ENCODE measurements at places on chromosomes 1 and 21.

DNA sequence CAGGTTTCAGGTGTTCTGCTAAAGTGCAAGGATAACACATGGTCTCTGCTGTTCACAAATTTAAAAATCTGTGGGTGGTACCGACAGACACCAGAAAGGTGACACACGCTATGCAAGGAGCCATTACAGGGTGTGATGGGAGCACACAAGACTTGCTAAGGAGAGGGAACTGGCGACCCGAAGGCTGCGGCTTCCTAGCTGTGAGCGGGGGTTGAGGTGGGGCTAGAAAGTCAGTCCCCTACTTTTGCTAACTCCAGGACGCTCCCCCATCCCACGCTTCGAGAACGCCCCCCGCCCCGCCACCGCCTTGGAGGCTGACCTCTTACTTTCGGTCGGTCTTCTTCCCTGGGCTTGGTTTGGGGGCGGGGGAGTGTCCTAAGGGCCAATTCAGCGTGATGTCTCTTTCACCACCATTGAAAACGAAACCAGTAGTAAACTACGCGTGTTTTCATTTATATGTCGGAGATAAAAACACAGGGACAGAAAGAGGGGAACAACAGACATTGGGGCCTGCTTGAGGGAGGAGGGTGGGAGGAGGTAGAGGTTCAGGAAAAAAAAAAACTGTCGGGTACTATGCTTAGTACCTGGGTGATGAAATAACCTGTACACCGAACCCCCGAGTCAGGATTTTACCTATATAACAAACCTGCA is 1.1 kb downstream of the CKS1B start:
- peak; percentile 81 for DNase-seq

DNA sequence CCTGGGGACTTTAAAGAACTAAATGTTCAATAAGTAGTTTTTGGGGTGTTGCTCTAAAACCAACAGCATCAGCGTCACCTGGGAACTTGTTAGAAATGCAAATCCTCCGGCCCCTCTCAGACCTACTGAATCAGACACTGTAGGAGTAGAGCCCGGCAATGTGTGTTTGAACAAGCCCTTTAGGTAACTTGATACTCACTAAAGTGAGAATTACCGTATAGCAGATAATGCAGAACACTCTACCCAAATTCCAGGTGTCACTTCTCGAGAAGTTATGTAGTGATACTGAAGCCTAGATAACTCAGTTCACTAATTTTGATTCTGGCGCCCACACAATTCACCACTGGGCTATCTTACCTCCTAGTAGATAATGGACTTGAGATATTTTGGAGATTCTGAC is 3.7 kb upstream of the DPT start:
- DNase-seq, result no peak

DNA sequence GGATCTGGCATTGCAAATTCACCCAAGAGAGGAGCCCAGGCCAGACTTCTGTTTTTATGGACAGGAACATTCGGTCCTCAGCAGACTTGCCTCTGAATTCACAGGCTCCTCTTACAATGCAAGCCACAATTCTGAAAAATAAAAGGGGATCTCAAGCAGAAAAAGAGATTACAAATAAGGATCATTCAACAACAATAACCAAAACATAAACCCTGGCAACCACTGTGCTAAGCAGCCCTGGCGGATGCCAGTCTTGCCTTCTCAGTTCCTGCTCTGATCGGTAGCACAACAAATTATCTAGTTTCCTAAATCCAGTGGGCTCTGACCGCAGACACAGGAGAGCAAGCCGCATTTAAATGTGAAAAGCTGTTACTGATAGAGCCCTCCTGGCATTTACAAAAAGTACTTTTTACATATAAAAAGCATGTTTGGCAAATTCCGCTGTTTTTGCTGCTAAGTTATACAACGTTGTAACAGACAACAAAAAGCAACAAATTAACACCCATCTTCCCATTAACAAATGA is 123.4 kb upstream of the FOXD3 start:
- DNase-seq, result no peak

DNA sequence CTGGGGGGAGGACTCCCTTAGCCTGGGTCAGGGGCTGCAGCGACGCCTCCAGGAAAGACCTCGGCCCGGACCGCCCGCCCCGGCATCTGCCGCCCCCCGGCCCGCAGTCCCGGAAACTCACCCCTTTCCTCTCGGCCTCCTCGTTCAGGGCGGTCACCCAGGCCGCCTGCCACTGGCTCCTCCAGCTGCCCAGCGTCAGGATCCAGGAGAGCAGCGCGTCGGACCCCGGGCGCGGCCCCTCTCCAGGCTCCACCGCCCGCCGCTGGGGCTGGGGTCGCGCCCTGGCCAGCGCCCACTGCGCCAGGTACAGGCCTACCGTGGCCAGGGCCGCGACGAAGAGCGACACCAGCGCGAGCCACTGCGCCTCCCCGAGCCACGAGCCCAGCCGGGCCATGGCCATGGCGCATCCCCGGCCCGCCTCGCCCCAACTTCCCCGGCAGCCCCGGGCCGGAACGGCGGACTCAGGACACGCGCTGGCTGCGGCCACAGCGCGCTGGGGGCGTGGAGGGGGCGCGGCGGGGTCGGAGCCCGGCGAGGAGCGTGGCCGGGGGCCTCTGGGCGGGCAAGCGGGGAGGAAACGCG is 478 bp downstream of the C2CD2 start:
- no peak for DNase-seq

- DNase-seq, result no peak
These were observed 45.9 kb upstream of the ARTN start for GRCh38 chr1:43887748-43888147.

- DNase-seq, result no peak
These were observed 675 bp downstream of the MYSM1 start for GRCh38 chr1:58699011-58699762.

DNA sequence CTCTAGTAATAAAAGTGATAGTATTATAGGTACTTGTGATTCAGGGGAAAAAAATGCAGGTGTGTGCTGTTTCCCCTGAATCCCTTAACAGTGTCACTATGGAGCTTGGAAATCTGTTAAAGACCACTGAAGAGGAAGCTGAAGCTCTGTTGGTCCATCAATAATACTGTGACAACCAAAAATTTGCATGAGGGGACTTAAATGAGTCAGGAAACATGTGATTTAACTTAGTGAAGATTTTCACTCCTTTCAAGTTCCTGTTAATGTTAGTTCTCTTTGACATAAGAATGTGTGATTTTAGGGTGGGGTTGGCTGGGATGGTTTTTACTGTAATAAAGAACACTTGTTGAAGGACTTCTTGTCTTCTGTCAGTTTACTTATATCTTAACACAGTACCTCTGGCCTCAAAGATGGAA is 32.0 kb downstream of the VANGL2 start:
- DNase-seq, result peak; percentile 30

DNA sequence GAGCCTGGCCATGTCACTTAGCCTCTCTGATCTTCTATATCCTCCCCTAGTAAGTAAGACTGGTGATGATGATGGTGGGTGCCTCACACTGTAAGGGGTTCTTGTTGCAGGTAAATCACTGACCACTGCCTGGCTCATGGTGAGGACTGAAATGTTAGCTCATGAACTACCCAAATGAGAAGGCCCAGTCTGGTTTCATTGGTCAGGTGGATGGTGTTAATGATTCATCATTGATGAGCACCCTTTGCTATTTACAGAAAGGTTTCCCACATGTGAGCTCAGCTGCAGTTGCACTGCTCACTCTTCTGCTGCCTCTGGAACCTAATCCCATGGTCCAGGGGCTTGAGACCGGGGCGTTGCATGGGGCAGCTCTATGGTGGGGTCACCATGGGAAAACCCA is 417.7 kb downstream of the PRDM2 start:
- no peak for DNase-seq

DNA sequence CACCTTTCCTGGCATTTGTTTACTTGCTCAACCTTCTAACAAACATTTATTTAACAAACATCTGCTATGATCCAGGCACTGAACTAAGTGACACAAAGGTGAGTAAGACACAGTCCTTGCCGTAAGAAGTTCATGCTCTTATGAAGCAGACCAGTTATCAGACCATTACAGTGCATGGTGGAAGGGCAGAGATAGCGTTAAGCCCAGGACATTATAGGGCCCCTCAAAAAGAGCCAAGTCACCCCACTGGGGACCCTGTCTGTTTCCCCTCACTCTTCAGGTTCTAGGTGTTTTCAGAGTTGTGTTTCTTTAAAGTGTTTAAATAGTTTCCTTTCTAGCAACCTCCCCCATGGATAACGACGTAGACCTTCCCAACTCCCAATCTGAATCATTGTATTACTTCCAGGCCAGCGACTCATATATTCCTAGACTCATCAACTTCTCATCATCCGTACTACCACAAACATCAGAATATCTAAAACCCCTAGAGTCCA is 39.3 kb downstream of the TCP10L start:
- no peak for DNase-seq

DNA sequence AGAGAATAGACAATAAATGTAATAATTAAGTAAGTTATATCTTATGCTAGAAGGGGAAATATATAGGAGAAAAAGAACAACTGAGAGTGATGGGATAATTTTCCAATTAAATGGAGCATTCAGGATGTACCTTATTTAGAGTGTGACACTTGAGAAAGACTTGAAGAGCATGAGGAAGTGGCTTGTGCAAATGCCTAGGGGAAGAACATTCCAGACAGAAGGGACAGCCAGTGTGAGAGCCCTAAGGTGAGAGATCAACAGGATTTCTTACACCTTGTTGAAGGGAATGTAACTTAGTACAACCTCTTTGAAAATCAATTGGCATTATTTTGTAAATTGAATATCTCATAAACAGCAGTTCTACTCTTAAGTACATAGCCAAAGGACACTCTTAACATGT is 28.8 kb upstream of the TSPAN2 start:
- DNase-seq, result no peak

GRCh38 chr1:32761936-32762335 is 55.2 kb downstream of the YARS1 start:
- no peak for DNase-seq

- no peak for DNase-seq
These were observed 192.4 kb upstream of the PTGFR start for GRCh38 chr1:78298349-78298748.

DNA sequence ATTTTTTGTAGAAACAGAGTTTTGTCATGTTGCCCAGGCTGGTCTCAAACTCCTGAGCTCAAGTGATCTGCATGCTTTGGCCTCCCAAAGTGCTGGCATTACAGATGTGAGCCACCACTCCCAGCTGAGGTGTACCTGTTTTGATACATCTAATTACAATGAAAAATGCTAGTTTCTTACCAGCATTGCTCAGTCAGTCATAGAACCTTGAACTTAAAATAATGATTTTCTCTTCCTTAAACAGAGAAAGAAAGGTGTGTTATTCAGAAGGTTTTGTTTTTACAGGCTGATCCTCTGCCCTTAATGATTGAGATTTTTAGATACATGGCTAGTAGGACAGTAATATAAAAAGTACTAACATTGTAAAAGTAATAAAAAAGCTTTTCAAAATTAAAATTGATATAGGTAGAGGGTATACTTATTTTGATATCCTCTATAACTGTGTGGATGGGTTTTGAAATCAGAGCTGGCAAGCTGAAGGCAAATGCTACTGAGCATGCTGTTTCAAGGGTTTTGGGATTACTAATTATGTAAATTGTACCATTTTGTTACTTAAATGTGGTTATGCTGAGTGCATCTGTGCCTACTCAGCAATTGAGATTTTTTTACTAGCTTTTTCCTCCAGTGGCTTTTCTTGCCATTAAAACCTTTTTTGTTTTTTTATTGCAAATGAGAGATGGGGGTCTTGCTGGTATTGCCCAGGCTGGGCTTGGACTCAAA is 16.1 kb downstream of the PRRC2C start:
- no peak for DNase-seq

DNA sequence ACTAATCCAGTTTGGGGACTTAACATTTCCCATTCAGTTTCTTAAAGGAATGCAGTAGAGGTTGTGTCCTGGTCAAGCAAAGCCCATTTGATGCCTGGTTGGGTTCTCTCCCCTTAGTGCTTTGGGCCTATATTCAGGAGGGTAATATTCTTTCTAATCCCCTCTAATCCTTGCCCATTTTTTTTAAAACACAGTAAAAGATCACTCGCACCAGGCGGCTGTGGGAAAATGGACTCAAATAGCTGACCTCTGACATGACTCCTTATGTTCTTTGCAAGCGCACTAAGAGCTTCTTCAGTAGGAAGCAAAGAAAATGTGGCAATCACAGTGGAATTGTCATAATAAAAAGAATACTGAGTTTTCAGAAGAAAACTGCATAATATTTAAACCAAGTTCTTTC is 49.9 kb downstream of the WNT2B start:
- no peak for DNase-seq

GRCh38 chr1:32876341-32877210 is 5.9 kb upstream of the FNDC5 start:
- DNase-seq, result peak; percentile 74

- DNase-seq, result no peak
These were observed 61.7 kb downstream of the SAMSN1 start for GRCh38 chr21:14484188-14485009.

DNA sequence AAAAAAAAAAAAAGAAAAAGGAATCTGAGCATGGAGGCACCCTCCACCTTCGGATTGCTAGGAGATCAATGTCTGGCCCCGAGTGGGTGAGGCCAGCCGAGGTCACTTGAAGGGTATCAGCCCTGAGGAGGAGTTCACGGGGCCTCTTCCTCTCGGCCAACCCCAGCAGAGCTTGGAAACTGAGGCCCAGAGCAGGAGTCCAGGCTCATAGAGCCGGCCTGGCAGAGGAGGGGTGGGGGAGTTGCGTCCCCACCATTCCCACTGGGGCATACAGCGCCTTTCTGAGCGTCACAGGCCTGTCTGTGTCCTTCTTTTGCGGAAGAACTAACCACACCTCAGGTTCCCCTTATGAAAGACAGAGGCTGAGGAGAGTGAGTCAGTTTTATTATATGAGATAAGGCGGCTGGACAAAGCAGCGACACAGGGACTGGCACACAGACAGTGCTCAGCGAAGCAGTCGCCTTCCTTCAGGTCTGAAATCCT is 17.1 kb upstream of the EPHA2 start:
- no peak for DNase-seq

DNA sequence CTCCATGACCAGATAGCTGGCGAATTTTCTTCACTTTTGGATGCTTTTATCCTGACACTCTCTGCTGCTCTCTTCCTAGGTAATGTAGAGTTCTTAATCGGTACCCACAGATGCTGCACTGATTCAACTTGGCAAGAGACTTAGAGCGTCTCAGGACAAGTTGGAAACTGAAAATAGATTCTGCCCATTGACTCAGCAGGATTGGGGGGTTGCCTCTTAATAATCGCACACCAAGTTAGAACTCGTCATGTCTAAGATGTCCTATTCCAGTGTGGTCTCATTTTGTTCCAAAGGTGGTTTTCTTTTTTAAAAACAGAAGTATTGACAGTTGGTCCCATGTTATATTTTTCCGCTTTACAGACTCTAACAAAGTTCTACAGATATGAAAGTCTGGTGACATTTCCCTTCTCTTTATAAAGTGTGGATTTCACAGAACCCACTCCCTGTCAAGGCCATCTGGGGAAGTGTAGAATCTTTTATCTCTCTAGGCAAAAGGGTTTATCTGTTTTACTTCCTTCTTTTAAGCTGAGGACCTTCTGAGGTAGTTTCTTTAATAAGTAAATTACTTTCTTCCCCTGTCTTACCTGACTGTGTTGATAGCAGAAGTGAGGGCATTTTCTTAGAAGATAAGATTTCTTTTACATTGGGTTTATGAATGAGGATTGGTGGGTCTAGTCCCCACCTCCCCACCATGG is 12.1 kb upstream of the DIPK1A start:
- peak; percentile 60 for DNase-seq
